ENCODE measurements at places on chromosomes 4 and X.

DNA sequence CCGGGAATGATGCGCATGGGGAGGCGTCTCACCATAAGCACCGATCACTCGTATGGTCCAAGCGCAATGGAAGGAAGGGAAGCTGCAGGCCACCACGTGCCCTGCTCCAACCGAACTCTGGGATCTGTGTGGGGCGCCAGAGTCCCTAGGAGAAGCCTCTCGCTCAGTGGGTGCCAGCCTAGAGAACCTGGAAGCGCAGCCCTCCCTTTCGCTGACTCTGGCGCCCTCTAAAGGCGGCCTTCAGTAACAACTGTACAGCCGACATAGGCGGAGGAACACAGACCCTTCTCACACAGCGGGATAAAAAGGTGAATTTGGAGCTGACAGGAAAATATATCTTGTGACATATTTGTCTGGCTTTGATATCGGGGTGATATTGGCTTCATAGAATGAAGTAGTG is 76.0 kb downstream of the INTS6L start:
- DNase-seq = no peak

GRCh38 chr4:173498023-173498422 is 32.0 kb downstream of the HAND2 start:
- DNase-seq = no peak

GRCh38 chr4:147361726-147362125 is 119.2 kb upstream of the EDNRA start:
- DNase-seq = no peak

GRCh38 chrX:66625525-66625924 is 13.4 kb downstream of the EDA2R start:
- DNase-seq = no peak

DNA sequence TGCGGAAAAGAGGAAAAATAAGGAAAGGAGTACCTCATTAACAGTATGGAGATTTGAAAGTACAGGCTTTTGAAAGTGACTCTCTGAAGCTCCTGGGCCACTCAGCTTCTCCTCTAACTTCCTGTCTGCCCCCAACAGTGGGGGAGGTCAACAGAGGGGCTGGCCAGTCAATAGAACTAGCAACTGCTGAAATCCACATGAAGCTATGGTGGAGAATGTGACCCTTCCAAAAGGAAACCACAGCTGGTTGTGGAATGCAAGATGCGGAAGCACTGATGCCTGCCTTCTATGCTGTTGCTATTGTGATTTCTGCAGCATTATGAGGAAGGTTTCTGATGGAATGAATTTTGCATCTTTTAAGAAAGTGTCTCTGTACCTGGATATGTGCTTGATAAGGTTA is 2.4 kb downstream of the CORIN start:
- DNase-seq = no peak

DNA sequence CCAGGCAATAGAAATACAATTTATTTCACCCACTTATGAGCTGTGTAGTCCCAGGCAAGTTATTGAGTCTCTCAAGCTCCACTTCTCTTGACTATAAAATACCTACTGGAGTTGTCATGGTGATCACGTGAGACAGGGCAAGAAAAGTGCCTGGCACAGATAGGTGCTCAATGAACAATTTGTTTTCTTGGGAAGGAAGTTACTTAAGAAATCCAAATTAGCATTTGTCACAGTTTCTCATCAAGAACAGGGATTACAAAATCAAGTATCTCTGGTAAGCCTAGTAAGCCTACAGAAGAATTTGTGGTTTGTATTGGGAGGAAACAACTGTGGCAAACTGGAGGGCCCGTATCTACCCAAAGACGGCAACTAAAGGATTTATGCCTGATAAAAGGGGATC is 37.5 kb upstream of the RASGEF1B start:
- DNase-seq = no peak

- no peak for DNase-seq
Observed at GRCh38 chr4:142142366-142143054, 506.1 kb downstream of the IL15 start.

DNA sequence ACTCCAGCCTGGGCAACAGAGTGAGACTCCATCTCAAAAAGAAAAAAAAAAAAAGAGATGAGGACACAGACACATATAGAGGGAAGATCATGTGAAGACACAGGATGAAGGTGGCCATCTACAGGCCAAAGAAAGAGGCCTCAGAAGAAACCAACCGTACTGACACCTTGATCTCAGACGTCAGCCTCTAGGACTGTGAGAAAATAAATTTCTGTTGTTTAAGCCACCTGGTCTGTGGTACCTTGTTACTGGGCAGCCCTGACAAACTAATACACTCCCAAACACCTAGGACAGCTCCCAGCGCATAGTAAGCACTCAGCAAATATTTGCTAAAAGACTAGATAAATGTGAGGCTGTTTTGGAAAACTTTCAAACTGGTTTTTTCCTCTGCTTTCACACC is 59.2 kb upstream of the SMIM10 start:
- DNase-seq = no peak

GRCh38 chr4:12583275-12583674 is 900.9 kb downstream of the RAB28 start:
- no peak for DNase-seq

GRCh38 chrX:130083107-130083490 is 27.2 kb downstream of the ELF4 start:
- no peak for DNase-seq

All from NCI-H187 (cell line).